Activated T-cell treated with anti-CD3 and anti-CD28 coated beads, Interleukin-2, amount 50 U/mL, for 4 hours (primary cell): ENCODE measurements at places on chromosomes 6 and 20.

DNA sequence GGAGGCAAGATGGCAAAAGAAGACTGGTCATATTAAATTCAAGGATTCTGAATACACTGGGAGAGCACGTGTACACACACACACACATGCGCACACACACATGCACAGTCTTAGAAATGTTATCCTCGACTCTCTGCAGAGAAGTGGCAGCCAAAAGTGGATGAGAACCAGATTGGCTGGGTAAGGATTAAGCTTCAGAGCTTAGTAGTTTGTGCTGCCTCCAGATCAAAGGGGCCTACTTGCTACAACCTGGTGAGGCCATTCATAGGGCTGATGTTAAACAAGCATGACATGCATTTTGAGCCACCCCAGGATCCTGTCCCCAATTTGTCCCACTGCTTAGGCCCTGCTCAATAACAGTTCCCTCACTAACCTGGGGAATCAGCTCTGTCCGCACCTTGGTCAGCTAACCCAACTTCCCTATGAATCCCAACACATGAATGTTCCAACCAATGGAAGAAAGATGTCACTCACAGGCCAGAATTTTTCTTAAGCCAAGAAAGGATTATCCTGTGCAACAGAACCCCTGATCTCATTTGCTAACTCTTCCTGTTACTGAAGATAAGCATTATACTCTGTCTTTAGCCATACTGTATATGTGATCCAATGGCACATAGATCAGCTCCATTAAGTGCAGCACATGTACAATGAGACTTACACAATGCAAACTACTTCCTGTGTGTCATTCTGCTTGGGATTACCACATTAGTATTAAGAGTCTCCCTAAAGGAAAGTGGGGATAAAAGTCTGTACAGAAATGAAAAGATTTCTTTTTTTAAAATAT is 31.0 kb downstream of the TOMM6 start:
- no peak for DNase-seq

GRCh38 chr20:20267685-20268370 is 100.1 kb upstream of the INSM1 start:
- DNase-seq: no peak

- no peak for DNase-seq
Measured at GRCh38 chr6:143505537-143505936, 6.0 kb downstream of the FUCA2 start.

DNA sequence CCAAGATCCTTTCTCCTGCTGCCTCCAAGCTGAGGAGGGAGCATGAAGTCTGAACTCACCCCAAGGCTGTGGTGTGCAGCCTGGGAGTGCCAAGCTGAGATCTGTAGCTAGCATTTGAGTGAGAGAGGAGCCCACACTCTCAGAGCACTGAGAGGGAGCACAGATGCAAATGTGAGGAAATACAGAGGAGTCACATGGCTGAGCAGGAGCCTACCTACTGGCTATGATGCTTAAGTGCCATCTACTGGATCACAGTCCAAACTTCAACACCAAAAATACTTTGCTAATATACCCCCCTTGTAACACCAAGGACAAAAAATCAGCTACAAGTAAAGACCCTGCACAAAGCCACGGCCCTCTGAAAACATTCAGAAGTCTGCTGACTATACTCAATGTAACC is 94.4 kb upstream of the IMPG1 start:
- DNase-seq: no peak

DNA sequence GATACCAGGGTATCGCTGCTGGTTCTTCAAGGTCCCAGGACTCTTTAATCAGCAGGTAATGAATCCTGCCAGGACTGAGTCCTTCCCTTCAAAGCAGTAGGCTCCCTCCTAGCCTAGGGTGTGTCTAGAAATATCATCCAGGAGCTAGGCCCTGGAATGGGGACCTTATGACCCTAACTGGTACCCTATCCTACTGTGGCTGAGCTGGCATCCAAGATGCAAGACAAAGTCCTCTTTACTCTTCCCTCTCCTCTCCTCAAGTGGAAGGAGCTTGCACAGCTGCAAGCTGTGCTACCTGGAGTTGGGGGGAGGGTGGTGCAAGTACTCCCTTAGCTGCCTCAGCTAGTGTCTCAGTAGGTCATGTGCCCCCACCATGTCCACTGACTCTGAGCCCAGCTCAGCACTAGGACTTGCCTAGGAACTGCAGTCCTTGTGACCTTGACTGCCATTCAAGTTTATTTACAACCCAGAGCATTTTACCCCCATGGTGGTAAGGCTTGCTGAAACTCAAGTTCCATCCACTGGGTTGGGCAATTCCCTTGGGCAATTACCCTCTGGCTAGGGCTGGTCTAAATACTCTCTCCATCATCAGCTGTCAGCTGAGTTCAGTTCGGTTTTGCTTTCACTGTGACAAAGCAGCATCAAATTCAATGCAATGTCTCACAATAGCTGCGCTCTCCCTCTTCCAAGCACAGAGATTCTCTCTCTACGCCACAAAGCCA is 48.4 kb upstream of the TOP1 start:
- no peak for DNase-seq

- no peak for DNase-seq
Measured at GRCh38 chr20:42603655-42604054, 586.1 kb downstream of the PTPRT start.
